ENCODE measurements at places on chromosomes 3 and 15.

DNA sequence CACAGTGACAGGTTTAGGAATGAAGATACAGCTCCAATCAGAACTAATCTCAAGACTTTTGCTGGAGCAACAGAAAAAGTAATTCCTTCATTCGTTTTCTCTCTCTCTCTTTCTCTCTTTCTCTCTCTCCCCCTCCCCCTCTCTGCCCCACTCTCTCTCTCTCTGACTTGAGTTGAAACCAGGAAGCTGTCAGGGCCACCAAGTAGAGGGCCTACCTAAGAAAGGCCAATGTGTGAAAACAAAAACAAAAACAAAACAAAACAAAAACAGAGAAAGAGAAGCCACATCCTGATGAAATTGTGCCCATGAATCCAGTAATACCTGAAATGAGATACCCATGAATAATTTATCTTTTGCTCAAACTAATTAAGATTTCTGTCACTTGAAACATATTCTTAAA, 72.9 kb downstream of the ATP8B4 start:
- DNase-seq: no peak

GRCh38 chr3:107426223-107426622, 49.0 kb downstream of the CCDC54 start:
- DNase-seq: no peak

DNA sequence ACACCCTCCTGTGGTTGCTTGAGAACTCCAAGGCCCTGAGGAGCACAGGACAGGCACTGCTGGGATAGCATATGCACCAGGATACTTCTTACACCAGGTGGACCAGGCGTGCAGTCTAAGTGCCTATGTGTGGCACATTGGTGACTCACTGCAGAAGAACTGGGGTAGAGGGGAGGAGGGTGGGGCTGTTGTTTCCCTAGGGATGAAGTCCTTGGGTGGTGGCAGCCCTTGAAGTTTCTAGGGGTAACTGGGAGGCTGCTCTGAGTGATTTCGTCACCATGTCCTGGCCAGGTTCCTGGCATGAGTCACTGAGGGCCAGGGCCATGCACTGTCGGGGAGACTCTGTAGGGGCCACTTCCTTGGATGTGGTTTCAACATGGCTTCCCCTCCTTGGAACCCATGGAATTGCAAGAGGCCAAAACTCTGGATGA, 15.9 kb downstream of the MYZAP start:
- no peak for DNase-seq

- no peak for DNase-seq
These were observed 16.7 kb downstream of the PDIA5 start for GRCh38 chr3:123083383-123084124.

GRCh38 chr3:111541911-111542483, at the start of gene CD96:
Gene CD96 (plus strand): TSS chr3:111542197. CDS start chr3:111542249, 52 bp downstream.
- DNase-seq: peak; percentile 45

DNA sequence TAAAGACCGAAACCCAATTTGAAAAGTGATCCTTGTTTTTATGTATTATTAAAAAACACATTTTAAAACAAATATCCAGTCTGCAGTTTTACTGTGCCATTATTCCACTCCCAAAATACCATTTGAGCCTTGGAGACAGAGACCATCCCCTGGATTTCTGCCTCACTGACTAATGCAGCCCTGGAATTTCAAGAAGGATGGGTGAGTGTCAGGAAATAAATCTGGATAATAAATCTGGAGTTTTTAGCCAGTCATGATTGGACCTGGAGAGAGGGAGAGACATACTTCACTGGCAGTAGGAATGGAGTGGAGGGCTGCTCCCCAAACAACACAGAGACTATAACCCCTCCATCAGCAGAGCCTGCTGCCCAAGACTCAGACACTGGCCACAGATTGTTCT, 123.3 kb downstream of the MYLK start:
- DNase-seq: no peak

GRCh38 chr3:189914799-189915198, 205.9 kb downstream of the P3H2 start:
- DNase-seq: no peak

GRCh38 chr3:61181874-61182273, 69.4 kb downstream of the FHIT start:
- no peak for DNase-seq

GRCh38 chr3:146503461-146504202, 34.3 kb upstream of the PLSCR2 start:
- no peak for DNase-seq

DNA sequence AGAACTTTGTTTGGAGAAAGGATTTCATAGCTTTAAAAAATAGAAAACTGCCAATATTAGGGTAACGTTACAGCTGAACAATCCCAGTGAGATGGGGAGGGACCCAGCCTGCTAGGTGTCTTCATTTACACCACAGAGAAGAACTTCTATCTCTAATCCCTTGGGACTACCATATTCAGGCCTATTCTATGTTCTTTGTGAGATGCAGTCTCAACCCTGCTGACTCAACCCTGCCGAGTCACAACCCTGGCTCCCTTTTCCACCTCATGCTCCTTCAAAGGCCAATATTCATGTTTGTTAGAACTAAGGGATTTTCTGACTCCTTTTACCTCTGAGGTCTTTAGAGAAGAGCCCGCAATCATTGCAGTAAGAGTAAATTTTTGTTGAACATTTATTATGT, 350.5 kb downstream of the EPHB1 start:
- DNase-seq: no peak

DNA sequence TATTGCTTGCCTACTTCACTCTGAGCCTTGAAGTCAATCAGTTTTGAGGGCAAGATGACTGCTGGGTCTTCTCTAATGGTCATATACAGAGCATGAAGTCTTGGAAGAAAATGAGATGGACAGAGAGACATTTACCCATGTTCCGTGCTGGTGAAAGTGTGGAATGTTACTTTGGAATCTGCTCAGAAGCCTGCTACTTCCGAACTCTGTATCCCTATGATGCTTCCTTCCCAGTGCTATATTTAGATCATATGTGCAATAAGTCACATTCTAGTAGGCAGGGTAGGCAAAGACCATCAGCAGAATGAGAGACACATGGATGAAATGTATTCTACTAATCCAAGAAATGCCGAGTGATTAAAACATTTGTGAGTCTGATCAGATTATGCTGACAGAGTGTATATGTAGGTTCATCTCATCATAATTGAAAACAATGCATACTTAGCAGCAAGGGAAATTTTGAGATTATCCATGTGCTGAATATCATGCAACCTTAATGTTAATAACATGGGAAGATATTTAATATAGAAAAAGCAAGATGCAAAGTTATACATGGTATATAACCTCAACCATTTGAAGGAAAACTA, 60.5 kb downstream of the RAB7A start:
- no peak for DNase-seq

DNA sequence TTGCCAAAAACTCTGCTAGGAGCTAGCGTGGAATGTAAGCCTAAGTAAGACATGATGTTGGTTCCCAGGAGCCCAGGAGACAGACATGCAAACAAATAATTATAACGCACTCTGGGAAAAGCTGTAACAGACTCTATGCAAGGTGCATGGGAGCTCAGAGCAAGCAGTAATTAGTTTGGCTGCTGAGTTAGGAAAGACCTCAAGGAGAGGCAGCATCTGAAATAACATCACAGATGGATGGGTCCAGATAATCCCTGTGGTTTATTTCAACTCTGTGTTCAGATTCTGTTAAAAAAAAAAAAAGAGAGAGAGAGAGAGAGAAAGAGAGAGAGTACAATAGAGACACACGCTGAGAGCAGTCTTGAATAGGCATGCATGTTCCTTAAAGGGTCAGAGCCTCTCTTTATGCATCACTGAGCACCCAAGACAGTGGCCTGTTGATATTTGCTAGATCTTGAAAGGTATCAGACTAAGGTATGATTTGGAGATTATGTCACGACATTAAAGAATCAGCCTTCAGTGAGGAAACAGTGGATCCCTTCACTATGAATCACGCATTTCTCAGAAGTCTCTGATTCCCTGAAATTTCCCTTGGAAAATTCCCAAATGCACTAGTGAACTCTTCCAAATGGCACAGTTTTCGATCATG, 124.4 kb upstream of the LIPC start:
- DNase-seq: no peak

DNA sequence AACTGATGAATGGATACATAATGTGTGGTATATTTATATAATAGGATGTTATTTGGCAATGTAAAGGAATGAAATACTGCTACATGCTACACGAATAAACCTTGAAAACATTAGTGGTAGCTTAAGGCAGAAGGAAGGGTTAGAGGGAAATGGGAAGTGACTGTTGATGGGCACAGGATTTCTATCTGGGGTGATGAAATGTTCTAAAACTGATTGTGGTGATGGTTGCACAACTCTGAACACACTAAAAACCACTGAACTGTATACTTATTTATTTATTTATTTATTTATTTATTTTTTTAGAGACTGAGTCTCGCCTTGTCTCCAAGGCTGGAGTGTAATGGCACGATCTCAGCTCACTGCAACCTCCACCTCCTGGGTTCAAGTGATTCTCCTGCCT, 24.8 kb upstream of the SHISA5 start:
- DNase-seq: no peak

DNA sequence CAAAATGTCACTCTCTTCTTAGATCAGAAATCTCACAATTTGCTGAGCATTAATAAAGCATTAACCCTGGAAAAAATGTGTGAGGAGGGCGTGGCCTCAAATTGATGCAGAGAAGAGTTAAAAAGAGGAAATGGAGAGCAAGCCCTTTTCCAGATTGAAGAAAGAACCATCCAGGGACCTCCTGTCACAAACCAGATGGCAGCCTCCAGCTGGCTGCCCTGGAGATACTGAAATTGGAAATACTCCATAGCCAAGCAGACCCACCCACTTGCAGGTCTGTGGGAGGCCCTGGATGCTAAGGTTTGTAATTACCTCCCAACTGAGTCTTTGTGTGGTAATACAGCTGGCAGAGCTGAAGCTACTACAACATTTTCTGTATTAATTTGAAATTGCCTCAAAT, 214.9 kb downstream of the IL20RB start:
- no peak for DNase-seq

DNA sequence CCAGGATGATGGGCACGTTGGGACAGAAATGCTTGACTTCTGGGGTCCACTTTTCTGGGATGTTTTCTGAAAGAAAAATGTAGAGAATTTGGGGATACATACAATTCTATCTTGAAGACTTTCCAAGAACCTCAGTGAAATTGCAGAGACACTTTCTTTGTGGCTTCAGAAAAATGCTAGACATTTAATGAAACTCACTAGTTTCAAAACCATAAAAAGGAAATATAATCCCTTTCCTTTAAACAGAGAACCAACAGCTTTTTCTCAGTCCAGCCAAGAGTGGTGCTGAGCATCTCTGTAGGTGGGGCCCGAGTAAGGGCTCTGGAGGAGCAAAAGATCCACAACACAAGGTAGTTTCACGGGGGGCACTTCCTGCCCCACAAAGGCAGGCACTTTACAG, 4.4 kb upstream of the GPX1 start:
- no peak for DNase-seq

- DNase-seq: no peak
These were observed 78.5 kb upstream of the DLG1 start for GRCh38 chr3:197376735-197377555.

Data from stimulated activated CD4-positive, alpha-beta T cell treated with anti-CD3 and anti-CD28 coated beads, Interleukin-12 subunit alpha, Interleukin-12 subunit beta, amount 100 ng/mL, for 4 hours (primary cell).